Neural crest cell (in vitro differentiated cells): ENCODE measurements at places on chromosomes 12 and 14.

- peak; percentile 44 for DNase-seq
Observed at GRCh38 chr12:114403011-114403689, 2.8 kb downstream of the TBX5 start.

GRCh38 chr14:99351166-99352007 lies 79.4 kb upstream of the BCL11B start:
- no peak for DNase-seq

- DNase-seq: no peak
Observed at GRCh38 chr12:18951218-18951617, 178.3 kb upstream of the PLEKHA5 start.

- no peak for DNase-seq
Observed at GRCh38 chr12:131045705-131046460, 92.2 kb downstream of the ADGRD1 start.

- no peak for DNase-seq
Observed at GRCh38 chr14:58104808-58105207, 47.2 kb downstream of the ARMH4 start.

DNA sequence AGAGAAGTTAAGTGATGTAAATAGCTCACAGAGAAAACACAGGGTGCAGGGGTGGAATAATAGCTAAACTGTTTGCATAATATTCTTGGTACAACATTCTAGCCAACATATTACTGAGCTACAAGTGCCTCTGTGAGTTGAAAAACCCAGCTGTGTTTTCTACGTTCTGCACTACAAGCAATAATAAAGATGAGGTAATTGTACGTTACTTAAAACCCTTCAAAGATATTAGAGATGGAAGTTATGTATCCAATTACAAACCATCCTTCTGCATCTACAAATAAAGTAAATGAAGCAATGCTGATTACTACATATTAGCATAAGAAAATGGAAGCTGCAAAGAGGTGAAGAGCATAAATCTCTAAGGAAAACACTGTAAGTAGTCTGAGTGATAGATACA lies 271.4 kb downstream of the SSPN start:
- no peak for DNase-seq

DNA sequence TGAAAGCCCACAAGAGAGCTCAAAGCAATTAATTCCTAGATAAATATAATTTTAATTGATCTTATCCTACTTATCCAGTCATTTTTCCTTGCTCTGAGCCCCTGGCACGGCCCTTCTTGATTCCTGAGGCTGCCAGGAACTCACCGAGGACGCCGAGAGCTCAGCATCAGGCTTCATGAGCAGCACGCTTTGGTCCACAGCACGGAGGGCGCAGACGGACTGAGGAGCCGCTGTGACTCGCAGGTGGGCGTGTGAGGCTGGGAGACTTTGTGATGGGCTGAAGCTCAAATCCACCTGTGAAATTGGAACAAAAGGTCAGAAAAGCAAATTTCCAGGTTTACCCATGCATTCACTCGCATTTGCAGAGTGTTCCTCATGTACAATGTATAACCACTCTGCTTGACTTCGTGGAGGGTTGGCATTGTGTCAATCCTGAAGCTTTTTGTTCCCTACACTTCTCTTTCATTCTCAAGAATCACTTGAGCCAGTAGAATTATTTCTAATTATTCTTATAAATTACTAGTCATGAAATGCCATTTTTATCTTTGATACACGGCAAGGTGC lies 17.2 kb downstream of the A2M start:
- DNase-seq: no peak

GRCh38 chr12:2475984-2476383 lies 318.8 kb upstream of the FKBP4 start:
- no peak for DNase-seq

GRCh38 chr12:88361493-88361892 lies 218.8 kb downstream of the KITLG start:
- no peak for DNase-seq

DNA sequence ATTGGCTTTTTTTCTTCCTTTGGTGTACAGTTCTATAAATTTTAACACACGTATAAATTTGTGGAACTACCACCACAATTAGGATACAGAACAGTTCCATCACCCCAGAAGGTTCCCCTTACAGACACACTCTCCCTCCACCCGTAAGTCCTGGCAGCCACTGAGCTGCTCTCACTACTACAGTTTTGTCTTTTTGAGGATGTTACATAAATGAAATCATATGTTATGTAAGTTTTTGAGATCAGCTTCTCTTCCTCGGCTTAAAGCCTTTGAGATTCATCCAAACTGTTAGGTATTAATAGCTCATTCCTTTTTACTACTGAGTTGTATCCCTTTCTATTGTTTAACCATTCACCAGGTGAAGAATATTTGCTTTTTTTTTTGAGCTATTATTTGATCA lies 74.3 kb upstream of the SLC24A4 start:
- DNase-seq: no peak

DNA sequence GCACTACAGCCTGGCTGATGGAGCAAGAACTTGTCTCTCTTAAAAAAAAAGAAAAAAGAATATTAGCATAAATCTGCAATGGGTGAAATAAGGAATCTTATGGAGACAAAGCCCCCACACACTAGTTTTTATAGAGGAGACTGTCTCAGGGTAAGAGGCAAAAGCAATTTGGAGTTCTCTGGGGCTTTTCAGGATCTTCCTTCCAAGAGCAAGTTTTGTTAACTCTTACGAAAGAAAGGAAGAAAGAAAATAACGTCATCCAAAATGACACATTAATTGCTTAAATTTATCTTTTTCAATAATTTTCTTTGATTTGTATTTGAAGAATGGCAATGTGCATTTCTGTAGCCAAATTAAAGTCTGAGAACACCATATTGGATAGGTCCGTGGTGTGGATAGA lies 3.8 kb downstream of the PDE6H start:
- DNase-seq: no peak
